ENCODE measurements at places on chromosomes 12 and 14.

- no peak for DNase-seq
Measured at GRCh38 chr14:71452987-71453386, 479.2 kb upstream of the RGS6 start.

- DNase-seq: no peak
Measured at GRCh38 chr12:51264297-51264696, 5.9 kb downstream of the SMAGP start.

DNA sequence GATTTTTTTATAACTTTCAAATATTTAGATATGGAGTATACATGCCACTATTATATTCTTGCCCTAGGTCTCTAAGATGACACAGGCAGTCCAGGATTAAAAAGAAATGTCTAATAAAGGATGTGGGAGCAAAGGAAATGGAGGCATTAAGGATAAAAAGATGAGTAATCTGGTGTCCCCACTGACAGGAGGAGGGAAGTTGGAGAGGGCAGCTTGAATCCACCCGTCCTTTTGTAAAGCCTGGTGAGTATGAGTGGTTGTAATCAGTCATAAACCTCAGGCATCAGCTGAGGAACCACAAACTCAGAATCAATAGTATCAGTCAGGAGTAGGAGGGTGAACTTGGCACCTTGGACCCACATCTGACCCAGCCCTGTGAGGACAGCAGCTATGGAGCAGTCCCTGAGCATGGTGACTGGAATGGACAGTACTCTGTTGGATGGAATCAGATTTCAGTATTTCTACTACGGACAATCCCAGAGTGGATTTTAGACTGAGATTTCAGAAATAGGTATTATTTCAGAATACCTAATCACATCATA is 100.5 kb downstream of the EXOC5 start:
- DNase-seq: no peak

DNA sequence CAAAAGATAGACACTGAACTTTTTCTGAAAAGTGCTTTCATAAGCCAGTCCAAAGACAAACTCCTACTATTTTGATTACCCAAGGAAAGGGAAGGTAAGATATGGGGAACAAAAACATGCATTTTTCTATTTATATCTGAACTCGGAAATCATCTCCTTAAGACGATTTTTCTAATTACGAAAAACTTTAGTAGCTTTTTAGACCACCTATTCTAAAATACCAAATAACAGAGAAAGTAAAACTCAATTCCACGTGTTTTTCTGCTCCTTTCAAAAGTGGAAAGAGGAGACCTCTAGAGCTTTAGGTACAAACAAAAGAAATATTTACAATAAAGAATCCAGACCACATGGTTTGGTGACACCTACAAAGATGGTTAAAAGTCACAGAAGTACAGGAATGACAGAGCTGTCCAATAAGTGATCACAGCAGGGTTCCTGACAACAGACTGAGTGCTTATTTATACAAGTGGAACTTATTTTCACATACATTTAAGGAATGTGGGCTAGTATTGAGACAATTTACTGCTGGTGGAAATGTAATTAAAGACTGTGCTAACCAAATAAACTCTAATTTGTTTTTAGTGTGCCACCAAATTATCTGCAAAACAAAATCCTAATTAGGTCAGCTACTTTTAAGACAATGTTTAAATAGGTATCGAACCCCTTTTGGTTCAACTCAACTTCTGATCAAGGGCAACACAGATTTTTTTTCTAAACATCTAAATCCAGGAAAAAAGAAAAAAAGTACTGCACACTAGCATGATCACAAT is 2.4 kb downstream of the LRIG3 start:
- DNase-seq: no peak

DNA sequence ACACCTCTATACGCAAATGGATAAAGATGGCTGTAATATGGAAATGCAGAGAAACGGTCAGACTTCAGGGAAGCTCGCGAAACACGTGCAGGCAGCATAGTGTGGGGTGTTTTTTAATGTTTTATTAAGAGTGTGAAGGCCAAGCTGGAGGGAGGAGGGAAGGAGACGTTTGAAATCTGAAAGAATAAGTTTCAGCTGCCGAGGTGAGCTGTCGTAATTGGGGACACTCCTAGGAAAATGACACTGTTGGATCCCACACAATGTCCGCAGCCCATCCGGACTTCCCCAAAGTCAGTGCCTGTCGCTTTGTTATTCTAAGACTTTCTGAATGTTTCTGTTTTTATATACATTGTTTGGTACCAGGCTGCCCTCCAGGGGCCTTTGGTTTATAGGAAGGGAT is 8.3 kb downstream of the FZD10 start:
- no peak for DNase-seq

GRCh38 chr14:75289840-75290388 is 11.3 kb downstream of the FOS start:
- DNase-seq: no peak

- no peak for DNase-seq
Measured at GRCh38 chr12:14664434-14665023, 31.9 kb downstream of the GUCY2C start.

DNA sequence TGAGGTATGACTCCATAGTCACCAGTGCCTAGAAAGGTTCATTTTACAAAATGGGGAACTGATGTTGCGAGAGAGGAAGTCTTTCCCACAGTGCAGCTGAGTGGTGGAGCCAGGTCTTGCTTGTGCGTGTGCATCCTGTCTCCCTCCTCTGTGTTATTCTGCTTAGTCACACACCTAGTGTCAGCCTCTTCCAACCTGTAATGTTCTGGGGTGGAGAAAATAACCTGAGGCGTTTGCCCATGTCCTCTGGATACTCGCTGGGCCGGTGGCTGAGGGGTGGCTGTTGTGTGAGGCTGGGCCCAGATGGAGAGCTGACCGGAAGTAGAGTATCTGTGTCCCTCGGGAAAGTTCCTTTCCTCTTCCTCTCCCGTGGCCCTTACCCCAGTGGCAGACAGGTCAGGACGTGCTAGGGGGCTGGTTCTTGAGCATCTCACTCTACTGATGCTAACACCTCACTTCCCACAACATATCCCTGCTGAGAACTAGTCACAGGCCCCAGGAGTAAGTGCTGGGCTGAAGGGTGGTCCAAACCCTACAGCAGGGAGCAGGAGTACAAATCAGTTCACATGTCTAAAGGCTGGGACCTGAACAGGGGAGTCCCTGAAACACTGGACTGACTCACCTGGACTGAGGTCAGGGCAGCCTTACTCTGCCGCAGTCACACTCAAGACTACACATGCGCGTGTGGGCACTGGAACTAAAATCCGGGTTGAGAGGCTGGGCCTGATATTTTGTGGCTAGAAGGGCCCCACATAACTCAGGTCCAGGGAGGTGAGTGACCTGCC is 7.0 kb downstream of the MLF2 start:
- DNase-seq: no peak

- DNase-seq: no peak
Measured at GRCh38 chr14:39247256-39247655, 13.5 kb downstream of the MIA2 start.

DNA sequence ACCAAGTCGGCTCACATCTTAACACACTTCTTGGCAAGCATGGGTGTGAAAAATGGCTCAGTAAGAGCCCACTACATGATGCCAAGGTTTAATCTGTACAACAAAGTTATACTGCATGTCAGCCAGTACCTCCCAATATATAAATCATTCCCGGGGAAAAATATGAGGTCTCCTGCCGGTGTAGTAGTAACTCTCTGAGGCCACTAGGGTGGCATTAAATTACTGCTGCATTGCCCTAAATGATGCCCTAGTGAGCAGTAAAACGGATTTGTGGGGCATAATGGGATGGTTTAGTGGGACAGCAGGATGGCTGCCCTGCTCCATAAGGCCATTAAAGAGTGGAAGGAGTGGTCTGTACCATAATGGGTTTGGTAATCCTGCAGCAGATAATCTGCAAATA is 267.7 kb downstream of the MED13L start:
- DNase-seq: no peak

DNA sequence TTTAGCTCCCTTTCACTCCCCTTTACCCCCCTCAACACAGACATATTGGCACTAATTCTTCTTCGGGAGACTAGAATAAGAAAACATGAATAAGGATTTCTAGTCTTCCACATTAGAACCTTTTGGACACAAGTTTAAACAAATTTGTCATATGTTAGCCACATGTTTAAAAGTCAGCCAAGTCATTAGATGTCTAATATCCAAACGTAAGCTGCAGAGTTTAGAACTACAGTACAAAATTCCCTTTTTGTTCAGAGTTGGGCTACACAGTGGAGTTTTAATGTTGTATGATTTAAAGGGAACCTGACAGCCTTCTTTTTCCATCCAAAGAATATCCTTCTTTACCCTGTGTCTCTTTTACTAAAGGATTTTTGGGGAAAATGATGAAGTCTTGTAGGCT is 79.8 kb downstream of the PDE6H start:
- no peak for DNase-seq

GRCh38 chr14:20652996-20653975 is 11.8 kb upstream of the OR6S1 start:
- DNase-seq: peak; percentile 58

GRCh38 chr12:12811343-12811742 is 1.8 kb upstream of the DDX47 start:
- DNase-seq: no peak

DNA sequence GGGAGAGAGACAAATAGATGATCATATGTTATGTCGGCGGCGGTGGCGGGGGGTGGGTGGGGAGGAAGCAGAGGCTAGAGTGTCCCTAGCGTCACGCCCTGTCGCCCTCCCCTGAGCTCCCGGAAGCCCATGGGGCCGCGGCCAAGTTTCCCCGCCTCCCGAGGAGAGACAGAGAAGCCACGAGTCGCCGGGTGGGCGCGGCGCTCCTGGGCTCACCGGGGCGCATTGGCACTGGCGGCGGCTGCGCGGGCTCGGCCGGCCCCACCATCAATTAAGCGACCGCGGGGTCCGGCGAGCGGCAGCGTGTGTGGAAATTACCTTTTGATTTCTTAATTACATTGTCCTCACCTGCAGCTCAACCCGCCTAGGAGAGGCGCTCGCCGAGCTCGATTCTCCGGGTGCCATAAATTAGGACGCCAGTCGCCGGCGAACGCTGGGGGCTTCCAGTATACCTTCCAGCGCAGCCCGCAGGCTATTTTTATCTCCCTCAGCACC is 119.9 kb upstream of the LHX5 start:
- DNase-seq: no peak

DNA sequence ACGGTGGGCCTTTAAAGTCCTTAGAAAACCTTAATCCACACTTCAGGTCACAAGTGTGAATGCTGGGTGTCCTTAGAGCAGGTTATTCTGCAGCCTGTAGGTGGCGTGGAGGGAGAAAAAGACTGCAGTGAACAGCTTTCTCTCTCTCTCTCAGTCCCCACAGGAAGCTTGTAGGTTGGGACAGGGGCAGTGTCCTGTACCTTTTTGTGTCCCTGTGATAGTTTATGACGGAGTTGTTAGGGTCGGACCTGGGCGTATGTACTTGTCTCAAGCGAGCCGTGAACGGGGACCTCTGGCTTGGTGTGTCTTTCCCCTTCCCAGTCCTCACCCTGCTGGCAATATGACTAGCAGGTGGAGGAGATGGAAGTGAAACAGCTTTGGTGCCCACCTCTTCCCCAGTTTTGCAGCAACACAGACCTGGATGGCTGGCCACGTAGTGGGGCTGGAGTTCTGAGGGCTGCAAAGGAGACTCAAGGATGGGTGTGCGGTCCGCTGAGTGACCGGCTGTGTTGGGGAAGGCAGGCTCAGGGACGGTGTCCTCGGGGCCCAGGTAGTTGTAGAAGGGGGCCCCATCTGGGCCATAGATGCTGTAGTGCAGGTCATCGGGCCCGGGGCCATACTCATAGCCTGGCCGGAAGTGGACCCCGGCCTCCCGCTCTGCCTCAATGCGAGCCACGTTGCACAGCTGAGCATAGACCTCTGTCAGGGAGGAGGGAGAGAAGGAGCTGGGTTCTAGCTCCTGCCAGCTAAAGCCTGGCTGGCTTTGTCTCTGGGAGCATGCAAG is 8.9 kb downstream of the ISCA2 start:
- DNase-seq: no peak

DNA sequence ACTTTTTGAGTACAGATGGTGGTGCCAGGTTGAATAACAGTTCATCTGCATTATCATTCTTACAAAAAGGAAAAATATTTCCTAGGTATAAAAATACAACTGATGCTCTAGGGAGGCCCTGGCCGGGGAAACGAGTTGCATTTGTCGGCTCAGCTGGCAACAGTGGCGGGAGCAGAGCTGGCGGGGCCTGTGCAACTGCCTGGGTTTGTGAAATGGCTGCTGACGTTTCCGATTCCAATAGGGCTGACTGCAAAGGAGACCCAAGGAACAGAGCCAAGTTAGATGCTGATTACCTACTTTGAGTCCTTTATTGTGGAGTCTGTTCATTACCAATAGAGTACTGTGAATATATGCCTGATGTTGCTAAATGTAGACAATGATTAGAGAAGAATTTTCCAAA is 25.8 kb upstream of the PHLDA1 start:
- DNase-seq: no peak

DNA sequence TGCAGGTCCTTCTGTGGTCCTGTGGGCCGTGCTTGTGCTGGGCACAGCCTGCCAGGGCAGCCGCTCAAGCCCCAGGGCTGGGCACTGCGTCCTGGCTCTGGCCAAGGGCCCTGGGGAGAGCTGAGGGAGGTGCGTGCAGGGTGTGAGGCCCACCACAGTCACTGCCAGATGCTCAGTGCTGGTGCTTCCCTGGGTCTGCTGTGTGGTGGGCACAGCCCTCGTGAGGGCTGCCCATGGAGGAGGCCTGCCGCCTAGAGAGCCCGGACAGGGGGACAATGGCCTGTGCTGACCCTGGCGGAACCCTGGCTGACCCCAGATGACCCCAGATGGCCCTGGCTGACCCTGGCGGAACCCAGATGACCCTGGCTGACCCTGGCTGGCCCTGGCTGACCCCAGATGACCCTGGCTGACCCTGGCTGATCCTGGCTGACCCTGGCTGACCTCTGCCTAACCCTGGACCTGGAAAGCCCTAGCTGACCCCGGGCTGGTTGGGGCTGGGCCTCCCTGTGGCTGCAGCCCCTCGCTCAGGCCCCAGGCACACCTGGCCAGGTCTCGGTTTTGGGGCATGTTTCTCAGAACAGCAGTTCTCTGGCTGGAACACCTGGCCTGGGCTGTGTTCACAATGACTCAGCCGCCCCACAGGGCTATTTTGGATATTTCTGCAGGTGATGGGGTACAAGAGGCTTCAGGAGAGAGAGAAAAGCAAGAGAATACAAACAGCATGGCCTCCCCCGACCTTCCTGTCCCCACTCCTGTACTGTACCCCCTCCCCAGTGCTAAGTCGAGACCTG is 55.4 kb downstream of the TMEM121 start:
- DNase-seq: no peak

GRCh38 chr14:39320318-39320717 is 86.6 kb downstream of the MIA2 start:
- no peak for DNase-seq

All from stimulated activated CD4-positive, alpha-beta T cell treated with anti-CD3 and anti-CD28 coated beads, Interleukin-1b, Interleukin-23, amount 100 ng/mL, for 24 hours (primary cell).